Activated gamma-delta T cell (primary cell): ENCODE measurements at places on chromosomes 16 and 17.

DNA sequence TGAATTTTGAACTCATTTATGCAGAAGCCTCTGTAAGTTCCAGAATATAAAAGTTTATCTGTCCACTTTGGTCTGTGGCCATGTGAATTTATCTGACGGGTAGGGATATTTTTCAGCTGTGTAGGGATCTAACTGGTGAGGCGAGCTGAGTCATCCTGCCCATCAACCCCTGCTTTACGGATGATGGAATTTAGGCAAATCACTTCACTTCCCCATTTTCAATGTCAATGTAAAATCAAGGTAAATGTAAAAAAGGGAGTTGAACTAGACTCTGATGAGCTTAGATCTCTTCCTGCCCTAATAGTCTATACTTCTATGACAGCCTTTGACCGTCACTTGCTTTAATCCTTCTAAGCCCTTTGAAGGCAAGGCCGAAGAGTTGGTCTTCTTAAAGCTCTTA is 2.6 kb downstream of the SLC16A6 start:
- no peak for DNase-seq

DNA sequence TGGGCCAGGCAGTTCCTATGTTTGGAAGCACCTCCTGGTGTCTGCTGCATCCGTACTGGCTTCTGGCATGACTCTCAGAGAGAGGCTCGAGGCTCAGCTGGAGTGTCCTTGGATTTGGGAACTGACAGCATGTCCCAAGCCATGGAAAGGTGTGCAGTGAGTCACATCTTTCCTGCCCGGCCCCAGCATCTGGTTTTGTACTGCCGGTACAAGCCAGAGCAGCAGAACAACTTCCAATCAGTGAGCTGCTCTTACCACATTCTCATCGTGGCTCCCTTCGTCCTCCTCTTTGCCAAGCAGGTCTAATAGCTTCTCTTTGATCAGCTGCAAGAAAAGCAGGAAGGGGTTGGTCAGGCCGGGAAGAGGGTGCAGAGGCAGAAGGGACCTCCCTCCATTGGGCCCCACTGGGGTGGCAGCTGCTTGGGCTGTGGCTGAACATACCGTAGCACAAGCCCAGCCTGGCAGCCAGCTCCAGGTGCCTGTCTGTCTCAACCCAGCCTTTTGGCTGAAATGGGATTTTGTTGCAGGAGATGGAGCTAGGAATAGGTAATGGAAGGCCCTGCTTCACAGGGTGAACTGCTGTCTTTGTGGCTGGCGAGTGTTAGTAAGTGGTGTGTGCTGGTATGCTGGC is 24.2 kb downstream of the SPACA3 start:
- DNase-seq = no peak

GRCh38 chr17:66420961-66421371 is 118.6 kb downstream of the PRKCA start:
- DNase-seq = no peak

DNA sequence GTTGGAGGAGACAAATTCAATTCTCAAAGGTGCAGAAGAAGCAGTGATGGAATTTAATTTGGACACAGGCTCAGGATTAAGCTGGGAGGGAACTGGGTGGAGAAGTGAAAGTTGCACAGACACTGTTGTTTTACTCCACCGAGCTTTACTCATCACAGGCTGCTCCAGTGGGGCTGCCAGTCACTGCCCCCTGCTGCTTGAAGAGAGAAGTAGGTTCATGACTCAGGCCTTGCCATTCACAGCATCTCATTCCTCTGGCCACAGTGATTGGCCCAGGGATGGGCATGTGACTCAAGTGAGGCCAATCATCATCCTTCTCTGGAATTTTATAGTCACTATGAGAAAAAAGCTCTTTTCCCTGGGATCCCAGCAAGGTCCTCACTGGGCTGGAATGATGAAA is 11.8 kb downstream of the GNAO1 start:
- DNase-seq = no peak

- no peak for DNase-seq
These were observed 23.7 kb downstream of the FAM20A start for GRCh38 chr17:68577497-68577821.

- no peak for DNase-seq
These were observed 21.8 kb downstream of the KCNJ16 start for GRCh38 chr17:70096861-70097260.

- no peak for DNase-seq
These were observed 787.9 kb upstream of the EEF2KMT start for GRCh38 chr16:5885521-5885920.

- DNase-seq = no peak
These were observed 399.1 kb upstream of the CDH5 start for GRCh38 chr16:65967376-65967775.

DNA sequence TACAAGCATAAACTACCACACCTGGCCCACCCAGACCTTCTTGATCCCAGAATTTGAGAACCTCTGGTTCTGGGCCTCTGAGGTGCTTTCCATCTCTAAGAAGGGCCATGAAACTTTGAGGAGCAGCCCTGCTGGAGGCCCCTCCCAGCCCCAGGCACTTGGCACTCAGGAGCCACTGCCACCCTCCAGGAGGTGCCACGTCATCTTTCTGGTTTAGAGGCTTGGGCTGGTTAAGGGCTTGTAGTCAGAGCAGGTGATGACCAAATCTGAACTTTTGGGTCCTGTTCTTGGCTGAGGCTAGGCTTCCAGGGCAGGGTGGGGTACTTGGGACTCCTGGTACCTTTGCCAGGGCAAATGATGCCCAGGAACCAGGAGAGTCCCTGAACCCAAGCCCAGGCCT is 13.8 kb upstream of the DLX4 start:
- no peak for DNase-seq

GRCh38 chr16:56356276-56357240 is 68.8 kb downstream of the AMFR start:
- peak; percentile 23 for DNase-seq

DNA sequence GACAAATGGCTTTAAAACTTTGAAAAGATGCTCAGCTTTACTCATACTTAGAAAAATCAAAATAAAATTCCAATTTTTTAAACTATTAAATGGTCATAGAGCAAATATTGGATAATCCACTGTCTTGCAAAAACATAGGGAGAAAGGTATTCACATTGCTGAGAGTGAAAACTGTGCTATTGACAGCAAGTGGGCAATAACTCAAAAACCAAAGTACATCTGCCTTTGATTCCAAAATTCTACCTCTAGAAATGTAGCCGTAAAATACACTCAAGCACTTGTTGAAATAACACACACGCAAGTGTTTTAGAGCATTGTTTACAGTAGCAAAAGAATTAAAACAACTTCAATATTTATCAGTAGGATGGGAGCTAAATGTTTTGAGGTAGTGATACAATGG is 210.6 kb upstream of the HS3ST3A1 start:
- DNase-seq = no peak

DNA sequence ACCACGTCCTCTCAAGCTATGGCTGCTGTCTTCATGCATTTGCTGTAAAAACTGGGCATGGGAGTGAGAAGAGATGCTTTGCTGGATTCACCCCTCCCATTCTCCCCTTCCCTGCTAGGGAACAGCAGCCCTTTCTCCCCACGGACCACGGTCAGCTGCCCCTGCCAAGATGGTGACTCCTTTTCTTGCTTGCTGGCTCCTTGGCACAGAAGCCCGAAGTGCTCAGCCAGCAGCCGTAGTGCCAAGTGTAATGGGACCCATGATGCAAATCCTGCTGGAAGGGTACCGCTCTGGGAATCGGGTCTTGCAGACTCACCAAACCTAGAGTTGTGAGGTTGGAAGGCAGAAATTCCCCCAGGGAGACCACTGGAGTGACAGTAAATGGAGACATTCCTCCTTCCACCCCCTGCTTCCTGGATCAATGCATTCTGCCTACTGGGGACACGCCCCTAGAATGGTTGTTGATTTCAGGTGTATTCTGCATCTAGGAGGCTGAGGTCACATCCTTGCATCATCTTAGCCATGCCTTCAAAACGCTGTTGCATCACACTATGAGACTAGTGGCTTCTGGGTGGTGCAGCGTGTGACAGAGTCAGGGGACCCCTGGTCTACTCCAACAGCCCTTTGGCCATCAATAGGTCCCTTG is 63.0 kb upstream of the CBX4 start:
- no peak for DNase-seq

GRCh38 chr17:42520540-42520951 is 15.5 kb upstream of the NAGLU start:
- DNase-seq = no peak

DNA sequence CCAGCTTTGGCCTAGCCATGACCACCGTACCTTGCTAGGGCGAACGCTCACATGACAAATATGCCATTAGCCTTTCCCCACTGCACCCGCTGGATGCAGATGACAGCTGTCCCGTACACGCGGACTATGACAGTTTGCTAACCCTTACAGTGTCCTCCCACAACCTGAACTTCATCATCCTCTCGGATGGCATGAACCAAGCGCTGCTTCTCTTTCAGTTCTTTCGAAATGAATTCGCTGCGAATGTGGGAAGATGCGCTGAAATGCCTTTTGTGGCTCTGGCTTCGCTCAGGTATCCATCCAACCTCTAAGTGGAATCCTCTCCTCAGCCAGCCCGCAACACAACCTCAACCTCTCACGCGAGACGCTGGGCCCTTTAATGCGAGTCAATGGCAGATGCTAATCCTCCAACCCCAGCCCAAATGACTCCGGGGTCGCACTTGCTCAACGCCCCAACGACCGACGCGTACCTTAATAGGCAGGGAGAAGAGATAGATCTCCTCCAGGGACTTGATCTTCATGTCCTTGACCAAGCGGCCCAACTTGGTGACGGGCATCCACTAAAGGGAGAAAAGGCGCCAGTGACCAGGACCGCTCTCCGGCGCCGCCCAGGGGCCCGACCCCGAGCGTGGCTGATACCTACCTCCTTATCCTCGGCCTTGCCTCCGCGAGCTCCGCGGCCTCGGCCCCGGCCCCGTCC is 670 bp downstream of the RPS2 start:
- no peak for DNase-seq

GRCh38 chr17:2346475-2346874 is 9.2 kb downstream of the SGSM2 start:
- DNase-seq = no peak
